NCI-H2171 (cell line): ENCODE measurements at places on chromosomes 4 and X.

DNA sequence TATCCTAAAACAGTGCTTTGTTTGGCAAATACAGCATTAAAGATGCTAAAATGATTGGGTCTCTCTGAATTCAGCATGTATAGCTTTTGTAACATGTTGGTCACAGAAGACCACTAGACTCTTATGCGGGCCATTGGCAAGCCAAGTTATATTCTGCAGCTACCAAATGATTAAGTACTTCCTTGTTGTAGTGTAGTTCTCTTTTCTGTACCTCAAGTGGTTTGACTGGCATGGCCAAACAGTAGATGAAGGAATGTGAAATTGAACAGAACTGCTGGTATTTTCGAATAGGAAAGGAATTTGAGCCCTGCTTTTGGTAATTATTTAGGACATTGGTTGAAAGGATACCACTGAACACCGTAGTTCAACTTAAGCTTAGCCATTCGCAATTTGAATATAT, 193.9 kb upstream of the GPC4 start:
- no peak for DNase-seq

DNA sequence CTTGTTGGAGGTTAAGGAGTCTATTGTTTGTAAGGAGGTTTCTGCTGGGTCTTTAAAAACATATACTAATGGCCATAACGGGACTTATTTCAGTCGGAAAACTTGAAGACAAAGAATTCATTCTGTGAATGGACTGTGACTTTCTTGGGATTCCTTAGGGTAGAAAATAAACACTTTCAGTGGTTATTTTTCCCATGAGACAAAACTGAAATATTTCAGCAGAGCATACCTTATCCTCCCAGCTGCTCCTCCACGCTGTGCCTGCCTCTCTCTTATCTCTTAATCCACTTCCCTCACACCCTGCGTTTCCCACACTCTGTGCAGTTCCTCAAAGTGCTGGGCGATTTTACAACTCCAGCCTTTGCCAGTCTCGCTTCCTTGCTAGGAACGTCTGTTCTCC, 47.1 kb upstream of the SORBS2 start:
- no peak for DNase-seq

DNA sequence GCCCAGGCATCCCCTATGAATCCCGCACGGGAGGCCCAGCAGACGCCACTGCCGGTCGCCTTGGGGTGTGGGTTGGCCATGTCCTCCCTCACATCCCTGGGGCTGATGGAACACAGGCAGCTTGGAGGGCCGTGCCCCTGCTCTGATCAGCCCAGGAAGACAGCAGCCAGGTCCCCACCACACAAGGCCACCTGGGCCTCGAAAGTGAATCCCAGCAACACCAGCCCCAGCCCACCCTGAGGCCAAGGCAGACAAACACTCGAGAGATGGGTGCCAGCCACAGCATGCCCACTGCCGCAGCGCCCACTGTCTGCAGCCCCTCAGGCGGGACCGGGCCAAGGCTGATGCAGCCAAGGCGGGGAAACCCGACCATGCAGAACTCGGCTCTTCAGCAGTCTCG, 85.5 kb downstream of the HMX1 start:
- no peak for DNase-seq

GRCh38 chr4:174222266-174222872, 61.1 kb downstream of the FBXO8 start:
- peak; percentile 1 for DNase-seq

- no peak for DNase-seq
Measured at GRCh38 chrX:45435481-45435880, 234.8 kb upstream of the DIPK2B start.

DNA sequence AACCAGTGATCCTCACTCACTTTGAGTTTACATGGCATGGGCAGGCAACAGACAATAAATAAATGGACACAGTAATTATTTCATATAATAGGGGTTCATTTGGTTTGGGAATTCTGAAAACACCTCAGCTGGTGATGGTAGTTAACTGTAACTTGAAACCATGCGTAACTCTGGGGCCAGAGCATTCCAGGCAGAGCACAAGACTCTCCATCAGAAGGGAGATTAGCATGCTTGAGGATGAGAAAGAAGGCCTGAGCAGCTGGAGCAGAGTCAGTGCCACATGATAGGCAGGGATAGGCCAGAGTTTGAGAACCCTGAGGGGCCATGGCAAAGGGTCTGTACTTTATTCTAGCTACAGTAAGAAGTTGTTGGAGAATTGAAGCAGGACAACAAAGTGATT, 56.3 kb upstream of the CXCL8 start:
- DNase-seq = no peak
